Cerebellar cortex (tissue), 1 donor: ENCODE measurements at places on chromosomes 13 and 19.
A peak's percentile ranks its signal among the peaks of the same experiment; 100 is the strongest.

- no peak for DNase-seq
These were observed 734 bp downstream of the TYROBP start for GRCh38 chr19:35907377-35907745.

DNA sequence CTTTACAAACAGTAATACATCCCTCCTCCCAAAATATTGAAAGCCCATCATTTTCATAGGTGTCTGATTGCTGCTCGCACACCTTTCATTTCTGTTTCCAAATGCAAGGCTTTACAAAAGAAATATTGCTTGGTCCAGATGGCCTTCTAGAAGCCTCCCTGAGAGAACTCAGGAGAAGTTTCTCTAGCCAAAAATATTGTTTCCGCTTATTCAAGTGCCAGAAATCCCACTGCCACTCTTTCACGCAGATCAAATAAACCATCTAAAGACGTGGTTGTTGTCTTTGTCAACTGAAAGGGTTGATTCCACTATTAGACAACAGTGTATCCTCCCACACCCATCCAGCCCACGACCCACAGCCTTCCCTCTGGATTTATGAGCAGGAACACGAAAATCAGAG is 96.2 kb downstream of the ZIC5 start:
- peak; percentile 80 for DNase-seq

DNA sequence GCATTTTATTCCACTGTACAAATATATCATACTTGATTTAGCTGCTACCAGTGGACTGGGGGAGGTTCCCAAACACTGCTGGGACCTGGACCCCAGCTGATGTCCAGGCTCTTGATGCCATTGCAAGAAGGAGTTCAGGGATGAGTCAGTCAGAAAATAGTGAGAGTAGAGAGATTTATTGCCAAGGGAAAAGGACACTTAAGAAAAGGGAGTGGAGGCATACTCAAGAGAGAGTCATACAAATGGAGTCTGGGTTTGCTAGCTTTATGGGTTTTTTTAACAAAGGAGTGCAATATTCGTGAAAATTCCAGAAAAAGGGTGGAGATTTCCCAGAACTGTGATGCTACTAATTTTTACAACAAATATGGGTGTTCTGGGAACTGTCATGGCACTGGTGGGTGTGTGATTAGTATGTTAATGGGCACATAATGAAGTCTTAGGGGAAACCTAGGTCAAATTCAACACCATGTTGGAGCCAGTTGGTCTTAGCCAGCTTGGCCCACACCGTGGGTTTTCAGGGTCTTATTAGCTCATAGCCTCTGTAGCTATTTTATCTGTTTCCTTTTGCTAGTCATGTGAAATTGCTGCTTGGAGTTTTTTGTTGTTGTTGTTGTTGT is 36.2 kb downstream of the GPC6 start:
- no peak for DNase-seq

GRCh38 chr13:78650717-78651083 is 8.3 kb downstream of the OBI1 start:
- DNase-seq: no peak

- no peak for DNase-seq
These were observed 919 bp downstream of the VAV1 start for GRCh38 chr19:6773323-6773931.

- DNase-seq: no peak
These were observed 210.0 kb downstream of the FOXO1 start for GRCh38 chr13:40456397-40456953.

DNA sequence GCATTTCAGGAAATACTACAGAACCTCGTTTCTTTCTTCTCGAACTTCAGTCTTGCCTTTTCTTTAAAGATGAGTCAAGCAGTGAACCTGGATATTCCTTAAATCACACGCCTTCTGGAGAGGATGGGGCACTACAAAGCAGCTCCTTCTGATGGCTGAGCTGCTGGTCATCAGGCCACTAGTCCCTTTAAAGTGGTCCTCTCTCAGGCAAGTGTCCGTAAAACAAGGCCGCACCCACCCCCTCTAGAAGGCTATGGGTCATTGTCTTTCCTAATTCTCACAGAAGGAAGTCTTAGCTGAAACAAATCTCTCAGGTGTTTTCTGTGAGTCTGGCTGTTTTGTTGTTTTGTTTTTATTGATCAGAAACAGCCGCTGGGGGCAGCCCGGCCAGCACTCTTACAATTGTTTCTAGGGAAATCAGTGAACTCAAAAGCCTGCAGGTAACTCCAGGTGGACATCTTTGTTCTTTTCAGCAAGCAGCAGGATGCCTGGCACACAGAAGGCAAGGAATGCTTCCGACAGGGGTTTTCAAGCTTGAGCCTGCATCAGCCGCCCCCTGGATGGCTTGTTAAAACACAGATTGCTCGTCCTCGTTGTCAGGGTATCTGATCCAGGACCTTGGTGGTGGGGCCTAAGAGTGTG is 45.4 kb downstream of the MBNL2 start:
- DNase-seq: no peak

DNA sequence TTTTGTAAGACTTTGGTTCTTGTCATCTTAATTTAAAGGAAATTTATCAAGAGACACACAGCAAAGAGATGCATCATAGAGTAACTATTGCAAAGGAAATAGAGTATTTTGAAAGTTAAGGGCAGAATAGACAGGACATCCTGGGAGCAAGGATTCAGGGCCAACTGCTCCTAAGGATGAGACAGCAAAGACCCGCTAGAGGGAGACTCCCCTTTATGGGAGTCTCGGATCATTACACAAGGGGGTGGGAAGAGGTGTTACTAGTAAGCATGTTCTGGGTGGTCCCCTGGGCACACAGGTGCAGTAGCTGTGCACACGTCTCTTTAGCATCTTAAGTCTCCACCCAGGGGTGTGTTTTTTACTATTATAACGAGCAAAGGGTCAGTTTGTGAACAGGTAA is 9.6 kb downstream of the ZSCAN5C start:
- DNase-seq: no peak

DNA sequence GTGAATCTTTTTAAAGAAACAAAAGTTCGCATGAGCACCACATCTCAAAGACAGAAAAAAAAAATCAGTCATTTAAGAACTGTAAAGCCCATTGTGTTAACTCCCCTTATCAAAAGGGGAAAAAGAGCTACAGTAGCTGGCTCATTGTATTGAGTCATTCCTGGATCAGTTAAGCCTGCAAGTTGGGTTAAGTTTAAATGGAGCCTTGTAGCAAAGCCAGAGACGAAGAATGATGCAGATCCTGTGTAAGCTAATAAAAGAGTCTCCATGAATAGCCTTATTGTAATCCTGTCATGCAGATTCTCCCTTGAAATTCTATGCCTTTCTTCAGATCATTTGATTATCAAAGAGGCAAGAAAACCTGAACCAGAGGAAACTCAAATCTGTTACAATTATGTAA is 83.8 kb downstream of the CRYL1 start:
- DNase-seq: no peak

- DNase-seq: peak; percentile 50
These were observed 1.8 kb downstream of the ZNF114 start for GRCh38 chr19:48271531-48272151.

- no peak for DNase-seq
These were observed 28.4 kb downstream of the UBAC2 start for GRCh38 chr13:99228737-99229691.

- DNase-seq: no peak
These were observed 4.8 kb upstream of the LGALS7B start for GRCh38 chr19:38784224-38784623.

DNA sequence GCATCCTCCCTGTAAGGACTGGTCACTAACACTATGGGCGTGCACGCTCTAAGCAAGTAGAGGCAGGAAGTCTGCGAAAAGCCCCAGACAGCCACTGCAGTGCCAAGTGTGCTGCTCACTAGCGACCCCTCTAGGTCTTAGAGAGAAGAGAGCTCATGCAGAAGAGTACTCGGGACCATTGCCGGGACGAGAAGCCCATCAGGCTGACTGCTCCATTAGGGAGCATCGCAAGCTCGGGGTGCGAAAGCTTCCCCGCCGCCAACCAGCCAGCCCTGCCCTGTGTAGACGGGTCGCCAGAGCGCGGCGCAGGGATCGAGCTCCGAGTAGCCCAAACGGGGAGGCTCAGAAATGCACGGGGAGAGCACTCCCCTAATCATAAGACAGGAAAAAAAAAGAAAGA is 16.6 kb downstream of the POU4F1 start:
- DNase-seq: peak; percentile 20

DNA sequence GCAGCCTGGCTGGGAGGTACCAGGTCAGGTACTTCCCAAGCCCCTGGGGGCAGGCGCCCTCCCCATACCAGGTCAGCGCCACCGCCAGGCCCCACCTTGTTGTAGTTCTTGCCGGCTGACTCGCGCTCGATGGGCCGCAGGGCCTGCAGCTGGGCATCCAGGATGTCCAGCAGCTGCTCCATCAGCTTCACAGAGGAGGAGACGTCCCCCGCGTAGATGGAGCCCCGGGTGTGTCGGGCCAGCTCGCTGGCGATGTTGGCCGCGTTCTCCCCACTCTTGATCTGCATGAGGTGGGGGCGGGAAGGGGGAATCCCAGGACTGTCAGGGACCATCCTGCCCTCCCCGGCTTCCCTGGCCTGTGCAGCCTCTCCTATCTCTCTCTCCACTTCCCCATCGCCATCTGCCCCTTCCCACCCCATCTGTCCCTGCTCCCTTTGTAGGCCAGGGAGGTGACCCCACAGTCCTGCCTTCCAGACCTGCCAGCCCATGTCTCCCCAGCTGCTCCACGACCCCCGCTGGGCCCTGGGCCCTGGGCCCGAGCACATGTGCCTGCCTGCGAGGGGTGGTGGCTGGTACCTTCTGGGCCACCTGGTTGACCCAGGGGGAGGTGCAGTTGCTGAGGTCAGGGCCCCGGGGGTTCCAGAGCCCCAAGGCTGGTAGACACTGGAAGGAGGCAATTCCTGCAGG is 23.8 kb upstream of the ASF1B start:
- no peak for DNase-seq

DNA sequence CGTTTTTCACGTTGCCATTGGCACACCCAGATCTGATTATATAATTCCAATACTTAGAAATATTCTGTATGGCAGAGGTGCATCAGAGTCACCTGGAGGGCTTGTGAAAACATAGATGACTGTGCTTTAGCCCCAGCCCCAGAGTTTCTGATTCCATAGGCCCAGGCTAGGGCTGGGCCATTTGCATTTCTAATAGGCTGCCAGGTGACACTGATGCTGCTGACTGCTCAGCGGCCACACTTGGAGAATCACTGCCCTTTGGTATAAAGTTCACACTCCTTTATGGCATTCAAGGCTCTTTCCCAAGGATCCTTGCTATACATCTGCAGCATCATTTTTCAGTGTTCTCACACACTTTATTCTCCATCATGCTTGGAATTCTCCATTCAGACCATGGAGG is 137.1 kb downstream of the AKAP11 start:
- DNase-seq: no peak

DNA sequence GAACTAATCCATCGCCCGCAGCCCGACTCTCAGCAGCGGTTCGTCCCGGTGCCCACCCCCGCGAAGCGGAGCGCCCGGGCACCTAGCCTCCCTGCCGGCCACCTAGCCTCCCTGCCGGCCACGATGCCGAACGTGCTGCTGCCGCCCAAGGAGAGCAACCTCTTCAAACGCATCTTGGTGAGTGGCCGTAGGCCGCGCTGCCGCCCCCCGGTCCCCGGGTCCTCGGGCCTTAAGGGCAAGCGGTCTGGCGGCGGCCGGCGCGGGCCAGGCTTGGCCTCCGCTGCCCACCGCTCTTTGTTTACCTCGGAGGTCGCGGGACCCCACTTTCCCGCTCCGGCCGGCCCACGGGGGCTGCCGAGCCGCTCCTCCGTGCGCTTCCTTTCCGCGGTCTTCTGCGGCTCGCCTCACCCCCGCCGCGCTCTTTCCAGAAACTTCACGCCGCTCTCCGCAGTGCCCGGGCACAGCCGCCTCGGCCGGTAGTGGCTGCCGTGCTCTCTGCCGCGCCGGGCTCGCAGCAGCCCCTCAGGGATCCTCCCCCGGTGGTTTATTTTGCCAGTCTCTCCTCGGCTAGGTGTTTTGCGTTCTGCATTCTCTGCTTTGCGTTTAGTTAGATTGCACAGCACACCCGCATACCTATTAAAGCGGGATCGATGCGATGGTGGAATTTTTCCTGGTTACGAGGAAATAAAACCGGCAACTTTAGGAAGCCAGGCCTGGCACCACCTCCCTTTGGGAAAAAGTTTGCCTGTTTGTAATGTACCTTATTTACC is 524 bp downstream of the NAA16 start:
- DNase-seq: peak; percentile 22

GRCh38 chr13:27971776-27972477 is 2.8 kb upstream of the CDX2 start:
- no peak for DNase-seq

DNA sequence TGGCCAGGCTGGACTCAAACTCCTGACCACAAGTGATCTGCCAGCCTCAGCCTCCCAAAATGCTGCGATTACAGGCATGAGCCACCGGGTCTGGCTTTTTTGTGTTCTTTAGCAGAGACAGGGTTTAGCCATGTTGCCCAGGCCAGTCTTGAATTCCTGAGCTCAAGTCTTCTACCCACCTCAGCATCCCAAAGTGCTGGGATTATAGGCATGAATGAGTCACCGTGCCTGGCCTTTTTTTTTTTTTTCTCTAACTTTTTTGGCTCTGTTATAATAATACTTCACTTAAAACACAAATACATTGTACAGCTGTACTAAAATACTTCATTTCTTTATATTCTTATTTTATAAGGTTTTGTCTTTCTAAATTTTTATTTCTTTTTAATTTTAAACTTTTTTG is 599.5 kb upstream of the PCDH9 start:
- DNase-seq: no peak

DNA sequence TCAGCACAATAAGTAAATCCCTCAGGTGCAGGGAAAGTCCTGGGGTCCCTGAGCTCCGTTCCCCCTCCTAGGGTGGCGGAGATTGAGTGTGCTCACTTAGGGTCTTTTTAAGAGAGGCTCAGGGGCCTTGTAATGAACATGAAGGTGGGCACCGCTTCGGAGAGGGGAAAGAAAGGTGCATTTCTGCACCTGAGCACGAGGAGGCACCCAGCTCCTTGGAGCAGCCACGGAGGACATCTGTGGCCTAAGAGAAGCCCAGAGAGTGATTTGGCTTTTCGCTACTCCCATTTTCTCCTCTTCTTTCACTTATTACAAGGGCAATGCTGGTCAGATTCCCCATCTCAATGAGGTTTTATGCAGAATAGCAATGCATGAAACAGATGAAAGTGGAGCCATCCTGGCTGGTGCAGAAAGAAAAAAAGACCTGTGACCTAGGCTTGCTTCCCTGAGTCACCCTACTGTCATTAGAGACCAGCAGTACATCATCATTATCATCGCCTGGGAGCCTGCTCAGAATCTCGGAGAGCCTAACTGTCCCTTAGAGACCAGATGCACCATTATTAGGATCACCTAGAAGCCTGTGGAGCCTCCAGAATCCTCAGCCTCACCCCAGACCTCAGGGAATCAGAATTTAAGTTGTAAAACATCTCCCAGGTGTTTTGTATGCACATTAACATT is 86.6 kb upstream of the RAP2A start:
- DNase-seq: no peak

DNA sequence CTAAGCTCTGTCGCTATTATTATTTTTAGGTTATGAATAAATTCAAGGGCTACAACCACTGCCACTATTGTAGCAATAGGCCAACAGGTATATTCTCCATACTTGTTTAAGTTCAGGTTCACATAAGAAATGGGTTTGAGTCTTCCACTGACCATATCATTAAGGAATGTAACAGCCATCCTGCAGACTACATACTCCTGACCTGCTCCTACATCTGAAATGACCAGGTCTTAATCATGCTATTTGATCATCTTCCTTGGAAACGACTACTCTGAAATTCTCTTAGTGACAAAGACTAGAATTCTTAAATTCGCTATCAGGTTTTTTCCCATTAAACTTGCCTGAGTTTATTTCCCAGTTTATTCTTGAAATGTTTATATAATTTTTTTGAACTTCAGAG is 66.8 kb downstream of the IPO5 start:
- no peak for DNase-seq
